ENCODE measurements at places on chromosomes 11 and 22.

DNA sequence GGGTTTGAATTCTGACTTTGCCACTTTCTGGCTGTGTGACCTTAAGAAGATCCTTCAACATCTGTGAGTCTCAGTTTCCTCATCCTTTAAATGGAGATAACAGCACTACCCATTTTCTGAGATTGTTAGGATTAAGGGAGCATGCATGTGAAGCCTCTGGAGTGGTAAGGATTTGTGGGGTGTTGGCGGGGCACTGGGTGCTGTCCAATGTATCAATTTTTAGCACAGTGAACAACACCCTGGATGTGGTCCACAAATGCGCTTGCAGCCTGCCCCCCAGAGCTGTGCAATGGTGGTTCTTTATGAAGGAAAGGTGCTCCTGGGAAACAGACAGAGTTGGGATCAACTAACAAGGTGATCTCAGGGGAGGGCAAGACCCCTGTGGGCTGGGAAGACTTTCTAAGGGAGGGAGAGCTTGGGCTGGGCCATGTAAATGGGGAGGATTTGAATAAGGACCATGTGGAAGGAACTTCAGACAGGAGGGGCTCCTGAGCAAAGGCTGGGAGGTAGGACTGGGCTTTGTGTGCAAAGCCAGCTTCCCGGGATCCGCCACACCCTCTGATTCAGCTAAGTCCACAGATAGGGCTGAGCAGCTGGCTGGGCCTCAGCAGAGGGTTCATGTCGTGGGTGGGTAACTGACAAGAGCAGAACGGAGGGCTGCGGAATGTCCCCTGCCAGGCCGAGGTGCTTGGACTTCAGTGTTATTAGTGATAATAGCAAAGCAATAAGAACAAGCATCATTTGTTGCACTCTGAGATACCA, 22.7 kb upstream of the RASD2 start:
- DNase-seq = no peak

GRCh38 chr11:112002491-112003216, 22.6 kb upstream of the DLAT start:
- DNase-seq = no peak

GRCh38 chr22:26715392-26715936, 58.1 kb downstream of the MIAT start:
- no peak for DNase-seq

GRCh38 chr11:70912226-70912840, 340.0 kb downstream of the SHANK2 start:
- no peak for DNase-seq

- DNase-seq = no peak
These were observed 35.0 kb downstream of the BBOX1 start for GRCh38 chr11:27075655-27076054.

GRCh38 chr11:69934861-69935494, 115.8 kb upstream of the FGF3 start:
- DNase-seq = no peak

- no peak for DNase-seq
These were observed 24.9 kb downstream of the PGM2L1 start for GRCh38 chr11:74373382-74373781.

GRCh38 chr11:69204246-69204940, 48.7 kb downstream of the SMIM38 start:
- DNase-seq = no peak

DNA sequence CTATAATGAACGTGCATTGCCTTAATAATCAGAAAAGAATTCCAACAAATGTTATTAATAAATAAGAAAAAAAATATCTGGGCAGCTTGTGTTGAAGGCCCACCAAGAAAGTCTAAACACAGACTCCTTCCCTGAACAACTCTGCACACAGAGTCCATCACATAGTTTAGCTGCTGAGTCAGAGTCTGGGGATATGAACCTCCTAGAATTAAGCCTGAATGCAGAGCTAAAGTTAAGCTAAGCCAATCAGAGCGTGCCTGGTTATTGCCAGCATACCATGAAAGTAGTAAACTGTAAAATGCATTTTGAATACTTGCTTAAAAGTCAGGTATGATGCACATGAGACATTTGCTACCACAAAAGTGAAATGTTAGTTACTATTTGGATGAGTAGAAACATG, 25.6 kb upstream of the TENM4 start:
- no peak for DNase-seq

DNA sequence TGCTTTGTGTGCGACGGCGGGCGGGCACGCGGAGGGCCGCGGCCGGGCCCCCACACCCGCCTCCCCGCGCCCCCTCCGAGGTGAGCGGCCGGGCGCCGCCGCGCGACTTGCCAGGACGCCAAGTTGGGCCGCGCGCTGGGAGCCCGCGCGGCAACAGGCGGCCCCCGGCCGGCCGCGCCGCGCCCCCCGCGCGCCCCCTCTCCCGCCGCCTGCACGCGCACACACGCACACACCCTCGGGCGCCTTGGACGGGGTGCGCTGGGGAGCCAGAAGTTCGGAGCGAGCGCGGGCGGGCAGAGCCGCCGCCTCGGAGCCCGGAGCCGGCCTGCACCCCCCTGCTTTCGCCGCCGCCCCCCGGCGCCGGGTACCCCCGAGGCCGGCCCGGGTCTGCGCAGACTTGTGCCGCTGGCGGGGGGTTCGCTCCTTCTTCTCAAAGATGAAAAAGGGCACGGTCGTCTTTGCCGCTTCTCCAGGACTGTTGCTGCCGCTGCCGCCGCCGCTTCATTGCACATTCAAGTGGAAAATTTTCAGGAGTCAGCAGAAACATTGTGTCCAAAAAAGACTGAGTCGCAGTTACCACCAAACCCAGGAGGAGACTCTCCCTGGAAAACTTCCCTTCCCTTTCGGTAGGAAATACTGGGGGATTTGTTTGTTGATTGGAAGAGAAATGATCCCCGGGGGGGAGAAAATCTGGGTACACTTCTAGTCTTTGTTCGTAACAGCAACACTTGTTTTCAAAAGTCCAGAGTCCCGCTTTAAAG, 895 bp downstream of the TEAD1 start:
- DNase-seq = no peak

DNA sequence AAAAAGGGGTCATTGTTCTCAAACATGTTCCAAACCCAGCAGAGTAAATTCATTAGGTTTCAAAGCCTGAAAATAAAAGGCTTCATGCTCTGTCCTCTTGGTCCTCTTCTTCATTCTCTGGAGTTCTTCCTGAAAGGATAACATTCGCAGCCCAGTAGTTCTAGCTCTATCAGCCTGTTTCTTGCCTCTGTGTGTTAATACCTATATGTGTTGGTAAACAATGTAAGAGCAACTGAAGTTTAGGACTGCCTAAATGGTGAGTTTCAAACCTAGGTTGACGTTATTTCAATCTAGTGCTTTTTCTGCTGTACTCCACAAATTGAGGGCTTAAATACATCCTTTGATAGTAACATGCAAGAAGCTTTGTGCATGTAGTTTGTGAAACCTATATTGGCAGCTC, 9.4 kb downstream of the AASDHPPT start:
- no peak for DNase-seq

DNA sequence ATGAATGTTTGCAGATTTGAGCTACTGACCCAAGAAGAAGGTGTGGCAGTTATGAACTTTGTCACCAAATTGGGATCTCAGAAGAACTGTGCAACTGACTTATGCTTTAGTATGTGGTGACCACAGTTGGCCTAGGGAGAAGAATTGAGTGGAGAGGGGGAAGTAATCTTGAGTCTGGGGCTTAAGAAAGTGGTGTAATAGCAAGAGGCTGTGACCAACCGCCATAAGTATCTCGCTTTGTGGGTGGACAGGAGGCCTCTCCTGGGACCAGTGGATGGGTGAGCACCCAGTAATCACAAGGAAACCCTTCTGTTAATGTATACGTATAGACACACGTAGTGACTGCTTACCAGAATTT, 12.7 kb upstream of the IL10RA start:
- no peak for DNase-seq

DNA sequence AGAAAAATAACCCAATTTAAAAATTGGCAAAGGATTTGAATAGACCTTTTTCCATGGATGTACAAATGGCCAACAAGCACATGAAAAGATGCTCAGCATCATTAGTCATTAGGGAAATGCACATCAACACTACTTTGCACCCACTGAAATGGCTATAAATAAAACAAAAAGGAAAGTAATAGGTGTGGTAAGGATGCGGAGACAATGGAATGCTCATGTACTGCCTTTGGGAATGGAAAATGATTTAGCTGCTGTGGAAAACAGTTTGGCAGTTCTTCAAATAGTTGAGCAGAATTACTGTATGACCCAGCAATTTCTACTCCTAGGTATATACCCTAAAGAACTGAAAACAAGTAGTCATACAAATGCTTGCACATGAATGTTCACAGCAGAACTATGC, 37.4 kb downstream of the LARGE2 start:
- no peak for DNase-seq

GRCh38 chr11:3981084-3981633, 113.4 kb upstream of the RRM1 start:
- DNase-seq = no peak

DNA sequence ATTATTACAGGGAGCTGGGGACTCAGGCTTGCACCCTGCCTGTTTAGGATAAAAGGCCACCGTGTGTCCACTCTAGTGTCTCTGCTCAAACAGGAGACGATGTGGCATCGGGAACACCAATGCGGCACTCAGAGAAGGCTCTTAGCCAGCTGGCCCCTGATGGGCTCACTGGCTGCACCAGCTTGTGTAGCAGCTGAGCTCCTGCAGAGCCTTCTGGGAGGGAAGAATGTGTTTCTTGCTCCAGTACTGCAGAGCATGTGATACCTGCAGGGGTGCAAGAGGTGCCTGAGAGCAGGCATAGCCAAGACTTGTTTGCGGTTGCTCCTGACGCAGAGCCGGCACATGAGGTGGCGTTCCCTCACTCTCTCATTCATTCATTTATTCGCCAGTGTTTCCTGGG, 44.4 kb upstream of the KCNQ1OT1 start:
- DNase-seq = no peak

- no peak for DNase-seq
These were observed 7.5 kb downstream of the CTTN start for GRCh38 chr11:70405679-70406395.

DNA sequence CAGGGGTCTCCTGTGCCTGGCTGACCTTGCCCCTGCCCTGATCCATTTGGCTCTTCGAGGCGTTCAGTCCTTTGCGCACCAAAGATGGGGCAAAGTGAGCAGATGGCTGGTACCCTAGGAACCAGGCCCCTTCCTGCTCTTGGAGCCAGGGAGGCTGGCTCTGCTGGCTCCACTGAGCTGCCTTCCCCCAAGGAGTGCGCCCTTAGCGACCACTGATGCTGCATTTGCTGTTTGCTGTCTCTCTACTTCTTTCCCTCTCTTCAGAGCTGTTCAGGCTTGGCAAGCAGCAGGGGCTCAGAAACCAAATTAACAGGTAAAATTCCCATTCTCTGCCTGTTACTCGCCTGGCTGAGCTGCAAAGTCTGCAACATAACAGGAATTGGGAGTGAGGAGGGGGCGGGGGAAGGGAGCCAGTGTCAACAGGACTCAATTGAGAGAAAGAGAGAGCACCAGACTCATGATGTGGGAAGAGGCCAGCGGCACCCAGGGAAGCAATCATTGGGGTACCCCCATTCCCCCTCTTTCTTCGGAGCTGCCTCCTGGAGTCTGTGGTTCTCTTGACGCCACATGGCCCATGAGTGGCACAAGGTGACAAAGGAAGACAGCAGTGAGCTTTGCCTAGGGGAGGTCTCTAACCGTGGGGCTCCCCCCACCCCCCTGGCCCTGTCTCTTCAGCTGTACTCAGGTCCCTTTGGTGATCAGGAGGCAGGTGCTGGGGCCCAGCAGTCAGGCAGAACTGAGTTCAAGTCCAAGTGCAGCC, 102.3 kb downstream of the TP53I11 start:
- DNase-seq = no peak

DNA sequence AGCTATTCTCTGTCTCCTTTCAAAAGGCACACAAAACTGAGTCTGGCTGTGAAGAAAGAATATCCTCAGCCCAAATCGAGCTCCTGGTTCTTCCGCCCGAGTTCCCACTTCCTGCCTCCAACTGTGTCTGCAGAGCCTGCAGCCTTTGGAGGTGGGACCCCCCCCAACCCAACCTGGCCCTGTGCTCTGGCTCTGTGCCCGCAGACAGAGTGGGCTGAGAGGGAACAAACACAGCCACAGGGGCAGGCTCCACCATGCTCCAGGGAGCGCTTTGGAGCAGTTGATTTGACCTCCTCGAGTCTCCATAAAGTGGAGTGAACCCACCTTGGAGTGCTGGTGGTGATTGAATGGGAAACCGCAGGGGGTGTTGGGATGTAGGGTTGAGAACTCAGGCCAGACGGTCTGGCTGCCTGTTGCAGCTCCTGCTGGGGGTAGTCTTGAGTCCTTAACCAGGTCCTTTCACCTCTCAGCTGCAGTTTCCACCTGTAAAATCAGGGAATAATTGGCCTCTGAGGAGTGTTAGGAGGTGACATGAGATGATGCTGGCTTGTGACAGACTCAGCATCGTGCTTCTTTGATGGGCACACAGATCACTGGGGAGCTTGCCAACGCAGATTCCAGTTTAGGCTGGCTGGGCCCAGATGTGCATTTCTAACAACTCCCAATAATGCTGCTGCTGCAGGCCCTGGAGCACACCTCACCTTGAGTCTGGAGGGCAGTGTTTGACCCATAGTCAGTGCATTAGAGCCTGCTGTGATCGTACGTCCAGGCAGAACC, 11.4 kb downstream of the DAGLA start:
- no peak for DNase-seq
